ENCODE measurements at places on chromosomes 6 and 20.

GRCh38 chr6:155066361-155066760, 71.2 kb downstream of the TIAM2 start:
- no peak for DNase-seq

DNA sequence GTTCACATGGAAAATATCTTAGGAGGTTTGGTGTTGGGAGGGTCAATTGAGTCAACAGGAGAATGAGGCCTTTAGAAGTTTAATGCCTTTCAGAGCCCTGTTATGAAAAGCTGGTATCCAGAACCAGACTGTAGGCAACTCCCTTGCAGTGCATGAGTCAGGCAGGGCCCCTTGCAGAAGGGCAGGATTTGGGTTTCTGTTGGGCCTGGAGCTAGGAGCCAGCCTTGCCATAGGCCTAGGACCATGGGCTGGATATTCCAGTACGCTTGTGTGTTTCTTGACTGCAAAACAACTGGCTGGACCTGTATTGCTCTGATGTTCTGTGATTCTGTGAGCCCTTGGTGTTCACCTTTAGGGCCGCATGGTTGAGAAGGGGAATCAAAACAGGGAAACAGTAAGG, 350.9 kb upstream of the PRND start:
- no peak for DNase-seq

- DNase-seq, result no peak
These were observed 96.7 kb downstream of the TOX2 start for GRCh38 chr20:44011251-44011940.

GRCh38 chr6:33433544-33434191, 13.8 kb downstream of the SYNGAP1 start:
- DNase-seq, result no peak

DNA sequence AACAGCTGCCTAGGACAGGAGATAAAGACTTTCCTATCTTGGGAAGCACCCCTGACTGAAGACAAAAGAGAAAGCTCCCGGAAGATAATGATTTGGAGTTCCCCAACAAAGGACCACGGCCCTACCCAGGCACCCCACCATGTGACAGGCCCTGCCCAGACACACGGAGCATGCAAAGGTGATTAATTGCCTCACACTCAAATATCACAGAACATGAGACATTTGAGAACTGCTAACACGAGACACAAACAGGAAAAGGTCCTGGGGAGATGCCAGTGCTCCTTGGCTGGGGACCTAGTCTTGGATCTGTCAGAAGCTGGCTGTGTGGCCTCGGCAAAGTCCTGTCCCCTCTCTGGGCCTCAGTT, 82.5 kb upstream of the PTPN1 start:
- DNase-seq, result no peak

DNA sequence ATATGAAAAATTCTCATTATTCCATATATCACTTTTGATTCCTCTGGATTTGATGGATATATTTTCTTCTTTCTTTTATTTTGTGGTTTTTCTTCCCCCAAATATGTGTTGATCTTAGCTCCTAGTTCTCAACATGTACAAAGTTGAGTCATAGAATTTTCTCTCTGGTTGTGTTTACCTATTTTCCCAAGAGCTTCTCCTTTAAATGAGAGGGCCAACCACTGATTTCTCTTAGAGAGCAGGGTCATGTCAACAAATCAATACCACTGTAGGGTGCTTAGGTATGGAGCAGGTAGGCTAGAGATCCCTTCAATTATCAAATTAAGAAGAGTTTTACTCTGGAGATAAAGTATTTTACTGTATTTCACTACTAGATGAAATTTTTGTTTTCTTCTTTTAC, 145.7 kb downstream of the BMP5 start:
- no peak for DNase-seq

DNA sequence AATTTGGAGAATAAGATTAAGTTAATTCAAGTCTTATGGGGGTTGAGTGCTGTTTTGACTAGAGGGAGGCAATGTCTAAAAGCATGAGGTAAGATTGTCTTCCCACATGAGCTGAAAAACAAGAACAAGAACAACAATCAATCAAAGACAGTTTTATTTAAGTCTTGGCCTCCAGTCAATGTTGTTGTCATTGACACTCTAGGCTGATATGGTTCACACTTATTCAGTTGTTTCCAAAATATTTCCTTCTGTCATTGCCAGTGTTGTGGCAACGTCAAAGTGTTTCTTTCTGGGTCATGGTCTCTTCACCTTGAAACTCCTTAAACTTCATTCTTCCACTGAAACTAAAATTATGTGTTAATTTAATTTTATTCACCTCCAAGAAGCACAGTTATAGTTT, 72.4 kb downstream of the GRIK2 start:
- DNase-seq, result no peak

- DNase-seq, result no peak
These were observed 158.7 kb downstream of the SYNE1 start for GRCh38 chr6:152478377-152479010.

GRCh38 chr6:5260111-5260620, 584 bp downstream of the LYRM4 start:
- no peak for DNase-seq

GRCh38 chr20:62345681-62346370, 21.3 kb downstream of the LAMA5 start:
- DNase-seq, result no peak

DNA sequence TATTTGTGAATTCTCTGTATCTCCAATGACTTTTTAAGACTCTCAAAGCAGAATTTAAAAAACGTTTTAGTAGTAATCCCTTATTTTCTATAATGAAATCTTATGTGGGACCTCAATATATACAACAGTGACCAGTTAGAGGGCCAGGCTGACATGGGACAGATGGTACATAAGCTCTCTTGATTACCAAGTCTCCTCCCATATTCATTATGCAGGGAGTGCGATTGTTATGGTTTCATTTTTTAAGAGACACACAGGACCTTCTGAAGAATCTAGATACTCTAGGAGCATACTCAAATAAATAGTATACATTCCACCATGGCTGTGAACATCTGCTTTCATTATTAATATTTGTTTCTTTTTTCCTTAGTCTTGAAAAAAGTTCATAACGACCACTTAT, 43.5 kb downstream of the GCLC start:
- no peak for DNase-seq

- no peak for DNase-seq
These were observed 330.1 kb upstream of the MARCKS start for GRCh38 chr6:113526995-113527394.

- DNase-seq, result no peak
These were observed 67.1 kb downstream of the ELOVL5 start for GRCh38 chr6:53281518-53282215.

DNA sequence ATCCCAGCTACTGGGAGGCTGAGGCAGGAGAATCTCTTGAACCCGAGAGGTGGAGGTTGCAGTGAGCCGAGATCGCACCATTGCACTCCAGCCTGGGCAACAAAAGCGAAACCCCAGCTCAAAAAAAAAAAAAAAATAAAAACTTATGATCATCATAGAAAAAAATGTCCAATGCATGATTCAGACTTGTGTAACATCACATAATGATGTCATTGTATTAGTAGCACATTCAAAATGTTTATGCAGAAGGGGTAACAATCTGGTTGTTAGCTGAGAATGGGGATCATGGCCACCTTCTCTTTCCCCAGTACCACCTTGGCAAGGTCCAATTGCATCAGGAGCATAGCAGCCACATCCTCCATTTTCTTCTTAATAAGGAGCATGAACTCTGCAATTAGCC, 137.6 kb upstream of the MARCKS start:
- no peak for DNase-seq

- peak; percentile 59 for DNase-seq
These were observed 149.7 kb downstream of the PRL start for GRCh38 chr6:22146931-22147701.

GRCh38 chr6:37047689-37048402, 42.4 kb downstream of the FGD2 start:
- DNase-seq, result no peak

DNA sequence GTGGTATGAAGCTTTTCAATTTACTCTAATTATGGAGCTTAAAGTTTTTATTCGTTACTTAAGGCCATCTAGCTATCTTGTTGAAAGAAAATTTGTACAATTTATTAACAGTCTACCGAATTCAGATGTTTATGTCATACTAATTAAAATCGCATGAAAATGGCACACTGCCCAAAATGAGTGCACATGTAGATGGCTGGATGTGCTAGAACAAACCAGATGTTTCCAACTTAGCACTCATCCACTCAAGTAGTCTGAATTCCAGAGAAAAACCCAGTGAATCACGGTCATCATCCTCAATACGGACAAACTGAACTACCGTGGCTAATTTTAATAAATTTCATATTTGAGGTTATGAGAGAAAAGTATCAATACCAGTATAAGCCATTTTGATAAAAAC, 70.4 kb downstream of the COL12A1 start:
- no peak for DNase-seq

- DNase-seq, result no peak
These were observed 7.6 kb downstream of the TFAP2C start for GRCh38 chr20:56636716-56637115.

GRCh38 chr6:3334555-3334954, 75.8 kb downstream of the PSMG4 start:
- no peak for DNase-seq

DNA sequence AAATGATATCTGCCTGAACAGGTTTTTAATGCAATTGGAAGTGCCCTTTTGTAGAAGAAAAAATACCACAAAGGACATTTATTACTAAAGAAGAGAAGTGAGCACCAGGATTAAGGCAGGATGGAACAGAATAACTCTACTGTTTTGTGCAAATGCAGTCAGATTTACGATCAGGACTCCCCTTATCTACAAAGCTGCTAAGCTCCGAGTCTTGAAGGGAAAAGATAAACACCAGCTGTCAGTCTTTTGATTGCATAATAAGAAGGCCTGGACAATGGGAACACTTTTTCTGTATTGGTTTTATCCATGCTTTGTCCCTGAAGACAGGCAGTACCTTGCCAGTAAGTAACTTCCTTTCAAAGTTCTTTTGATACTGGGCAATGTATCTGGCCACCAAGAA, 797.9 kb upstream of the SLC35B3 start:
- no peak for DNase-seq

- peak; percentile 94 for DNase-seq
These were observed at the start of gene NAA20 for GRCh38 chr20:20017001-20017843. NAA20 (plus strand) TSS chr20:20017362; CDS start chr20:20017397, 35 bp downstream.

- no peak for DNase-seq
These were observed 12.1 kb downstream of the CLDN20 start for GRCh38 chr6:155275808-155276480.

GRCh38 chr6:144123421-144123820, 26.9 kb upstream of the STX11 start:
- DNase-seq, result no peak

GRCh38 chr6:4705809-4706208, 70.4 kb upstream of the CDYL start:
- DNase-seq, result no peak

DNA sequence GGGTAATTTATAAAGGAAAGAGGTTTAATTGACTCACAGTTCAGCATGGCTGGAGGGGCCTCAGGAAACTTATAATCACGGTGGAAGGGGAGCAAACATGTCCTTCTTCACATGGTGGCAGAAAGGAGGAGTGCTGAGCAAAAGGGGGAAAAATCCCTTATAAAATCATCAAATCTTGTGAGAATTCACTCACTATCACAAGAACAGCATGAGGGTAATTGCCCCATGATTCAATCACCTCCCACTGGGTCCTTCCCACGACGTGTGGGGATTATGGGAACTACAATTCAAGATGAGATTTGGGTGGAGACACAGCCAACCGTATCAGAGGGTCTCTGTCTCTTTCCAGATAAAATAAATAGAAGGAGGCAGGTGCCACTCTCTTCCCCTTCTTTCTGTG, 48.7 kb downstream of the TNFAIP3 start:
- DNase-seq, result no peak

- no peak for DNase-seq
These were observed 307.5 kb upstream of the SULF2 start for GRCh38 chr20:48092596-48093280.

DNA sequence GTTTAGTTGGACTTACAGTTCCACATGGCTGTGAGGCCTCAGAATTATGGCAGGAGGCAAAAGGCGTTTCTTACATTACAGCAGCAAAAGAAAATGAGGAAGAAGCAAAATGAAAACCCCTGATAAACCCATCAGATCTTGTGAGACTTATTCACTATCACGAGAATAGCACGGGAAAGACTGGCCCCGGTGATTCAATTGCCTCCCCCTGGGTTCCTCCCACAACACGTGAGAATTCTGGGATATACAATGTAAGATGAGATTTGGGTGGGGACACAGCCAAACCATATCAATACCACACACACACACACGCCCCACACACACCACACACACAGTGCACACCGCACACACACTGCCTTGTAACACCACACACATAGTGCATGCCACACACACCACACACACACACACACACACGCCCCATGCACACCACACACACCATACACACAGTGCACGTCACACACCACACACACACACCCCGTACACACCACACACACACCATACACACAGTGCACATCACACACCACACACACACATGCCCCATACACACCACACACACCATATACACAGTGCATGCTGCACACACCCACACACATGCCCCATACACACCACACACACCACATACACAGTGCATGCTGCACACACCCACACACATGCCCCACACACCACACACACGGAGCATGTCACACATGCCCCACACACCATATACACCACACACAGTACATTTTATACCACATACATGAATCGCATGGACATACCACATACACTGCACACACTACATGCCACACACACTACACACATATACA, 310.5 kb downstream of the TAF4 start:
- DNase-seq, result no peak

DNA sequence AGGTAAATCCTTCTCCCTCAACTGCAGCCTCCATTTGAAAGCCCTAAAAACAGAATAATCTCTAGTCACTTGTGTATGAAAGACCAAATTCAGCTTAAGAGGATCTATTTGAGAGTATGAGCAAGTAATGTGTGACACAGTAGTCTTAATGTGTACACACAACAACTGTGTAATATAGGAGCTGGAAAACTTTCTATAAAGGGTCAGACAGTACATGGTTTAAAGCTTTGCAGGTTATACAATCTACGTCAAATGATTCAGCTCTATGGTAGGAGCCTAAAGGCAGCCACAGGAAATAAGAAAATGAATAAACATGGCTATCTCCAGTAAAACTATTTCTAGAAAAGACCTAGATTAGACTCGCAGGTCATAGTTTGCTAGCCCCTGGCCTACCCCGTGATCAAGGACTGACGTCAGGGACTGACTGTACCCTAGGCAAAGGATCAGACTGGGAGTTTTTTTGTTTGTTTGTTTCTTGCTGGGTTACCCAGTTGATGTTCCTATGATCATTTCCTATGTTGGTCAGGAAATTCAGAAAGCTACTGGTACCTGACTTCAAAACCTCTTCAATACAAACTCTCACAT, 39.7 kb downstream of the BTBD9 start:
- no peak for DNase-seq

- DNase-seq, result peak; percentile 75
These were observed 39.7 kb downstream of the PIM1 start for GRCh38 chr6:37209461-37210205.

All from activated CD8-positive, alpha-beta memory T cell treated with anti-CD3 and anti-CD28 coated beads for 24 hours (primary cell).